ENCODE measurements at places on chromosomes 3 and 15.

GRCh38 chr15:52280326-52281084, 15.1 kb downstream of the MYO5C start:
- DNase-seq, result no peak

GRCh38 chr3:150545419-150546225, 674 bp downstream of the SERP1 start:
- peak; percentile 47 for DNase-seq

DNA sequence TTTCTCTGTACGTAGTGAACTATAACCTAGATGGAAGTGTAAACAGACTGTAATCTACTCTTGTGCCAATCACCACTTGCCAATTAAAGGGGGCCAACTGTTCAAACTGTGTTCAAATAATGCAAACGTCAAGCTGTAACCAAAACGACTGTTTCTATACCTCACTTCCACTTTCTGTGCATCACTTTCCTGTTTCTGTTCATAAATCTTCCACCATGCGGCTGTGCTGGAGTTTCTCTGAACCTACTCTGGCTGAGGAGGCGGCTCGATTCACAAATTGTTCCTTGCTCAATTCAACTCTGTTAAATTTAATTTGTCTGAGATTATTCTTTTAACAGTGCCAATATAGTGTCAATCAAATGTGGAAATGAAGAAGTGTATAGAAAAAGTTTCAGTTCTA, 206.7 kb upstream of the TBC1D5 start:
- DNase-seq, result peak; percentile 22

DNA sequence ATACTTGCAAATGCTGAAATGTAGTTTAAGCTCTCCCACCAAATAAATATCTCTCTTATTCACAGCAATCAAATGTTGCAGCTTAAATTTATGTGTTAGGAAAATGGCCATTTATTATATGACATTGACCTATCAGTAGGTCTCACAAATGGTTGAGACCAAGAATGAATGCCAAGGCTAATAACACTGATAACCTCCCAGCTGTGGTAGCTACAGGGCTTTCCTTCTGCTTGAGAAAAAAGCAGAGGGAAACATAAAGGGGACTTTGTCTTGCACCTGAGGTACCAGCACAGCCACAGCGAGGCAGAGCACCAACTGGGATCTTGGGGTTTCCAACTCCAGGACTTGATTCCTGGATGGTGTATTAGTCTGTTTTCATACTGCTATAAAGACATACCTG, 73.1 kb upstream of the TTC14 start:
- no peak for DNase-seq

DNA sequence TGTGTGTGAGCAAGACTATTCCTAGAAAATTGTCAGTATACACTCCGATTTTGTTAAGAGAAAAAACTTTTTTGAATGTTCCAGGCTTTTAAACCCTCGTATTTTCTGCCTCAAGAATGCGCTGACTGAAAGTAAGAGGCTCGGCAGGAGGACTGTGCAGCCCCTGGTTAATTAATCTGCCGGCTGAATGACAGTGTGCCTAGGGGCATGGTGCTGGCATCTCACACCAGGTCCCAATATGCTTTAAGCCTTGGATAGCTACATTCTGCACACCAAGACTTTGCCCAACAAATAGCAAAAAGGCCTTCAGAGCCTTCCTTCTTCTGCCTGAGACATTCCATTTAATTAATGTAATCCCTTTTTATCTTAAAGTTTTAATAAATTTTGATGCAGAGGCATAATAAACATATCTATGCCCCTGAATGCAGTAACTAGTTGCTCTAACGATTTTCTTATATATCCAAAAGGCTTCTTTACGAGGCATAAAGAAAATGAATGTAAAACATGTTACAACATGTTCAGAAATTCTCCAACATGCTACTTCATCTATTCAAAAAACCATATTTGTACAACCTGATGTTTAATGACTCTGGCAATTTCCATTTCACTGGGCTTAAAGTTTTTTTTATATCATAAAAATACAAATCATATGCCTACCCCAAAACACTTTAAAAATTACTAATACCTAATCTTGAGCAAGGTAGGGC, 37.9 kb downstream of the DPH6 start:
- no peak for DNase-seq

DNA sequence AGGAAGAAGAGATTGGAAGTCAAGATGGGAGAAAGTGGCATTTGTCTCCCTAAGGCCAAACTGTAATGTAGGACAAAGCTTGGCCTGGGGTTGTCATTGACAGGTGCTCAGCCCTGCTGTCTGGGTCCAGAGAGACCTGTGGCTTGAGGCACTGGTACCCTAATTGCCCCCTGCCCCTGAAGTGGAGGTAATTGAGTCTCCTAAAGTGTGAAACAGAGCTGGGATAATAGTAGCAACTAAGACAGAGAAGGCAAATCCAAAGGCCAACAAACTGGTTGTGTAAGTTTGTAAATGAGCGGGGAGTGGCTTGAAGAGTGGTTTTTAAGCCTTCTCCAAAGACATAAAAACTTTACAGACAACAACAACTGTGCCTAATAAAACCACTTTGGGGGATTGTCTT, 264.2 kb upstream of the ROPN1 start:
- DNase-seq, result no peak

DNA sequence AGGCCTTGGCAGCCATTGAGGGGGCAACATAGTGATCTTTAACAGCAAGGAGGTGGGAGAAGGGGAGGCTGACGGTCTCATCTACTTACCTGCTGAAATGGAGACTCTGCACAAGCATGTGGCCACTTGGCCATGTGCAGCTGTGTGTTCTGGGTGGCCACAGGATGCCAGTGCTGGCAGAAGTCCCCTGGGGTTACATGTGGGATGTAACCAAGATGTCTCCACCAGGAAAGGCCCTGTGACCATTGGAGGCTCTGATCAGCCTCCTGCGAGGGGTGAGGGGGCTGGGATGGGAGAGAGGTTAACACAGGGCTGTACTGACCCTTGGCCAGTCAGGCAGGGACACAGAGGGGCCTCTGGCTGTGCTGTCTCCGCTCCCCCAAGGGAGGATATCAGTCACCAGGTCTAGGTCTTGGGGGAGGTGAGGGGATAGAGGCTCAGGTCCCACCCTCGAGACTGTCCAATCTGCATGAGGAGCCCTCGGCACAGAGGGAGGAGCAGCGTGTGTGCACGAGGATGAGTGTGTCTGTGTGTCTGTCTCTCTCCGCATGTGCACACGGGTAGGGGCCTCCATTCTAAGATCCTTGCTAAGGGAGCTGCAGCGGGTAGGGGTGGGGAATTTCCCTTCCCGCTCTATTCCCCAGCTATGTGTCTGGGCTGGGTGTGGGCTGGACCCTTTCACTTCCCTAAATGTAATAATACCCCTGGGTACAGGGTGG, 19.5 kb downstream of the PRKCD start:
- no peak for DNase-seq

DNA sequence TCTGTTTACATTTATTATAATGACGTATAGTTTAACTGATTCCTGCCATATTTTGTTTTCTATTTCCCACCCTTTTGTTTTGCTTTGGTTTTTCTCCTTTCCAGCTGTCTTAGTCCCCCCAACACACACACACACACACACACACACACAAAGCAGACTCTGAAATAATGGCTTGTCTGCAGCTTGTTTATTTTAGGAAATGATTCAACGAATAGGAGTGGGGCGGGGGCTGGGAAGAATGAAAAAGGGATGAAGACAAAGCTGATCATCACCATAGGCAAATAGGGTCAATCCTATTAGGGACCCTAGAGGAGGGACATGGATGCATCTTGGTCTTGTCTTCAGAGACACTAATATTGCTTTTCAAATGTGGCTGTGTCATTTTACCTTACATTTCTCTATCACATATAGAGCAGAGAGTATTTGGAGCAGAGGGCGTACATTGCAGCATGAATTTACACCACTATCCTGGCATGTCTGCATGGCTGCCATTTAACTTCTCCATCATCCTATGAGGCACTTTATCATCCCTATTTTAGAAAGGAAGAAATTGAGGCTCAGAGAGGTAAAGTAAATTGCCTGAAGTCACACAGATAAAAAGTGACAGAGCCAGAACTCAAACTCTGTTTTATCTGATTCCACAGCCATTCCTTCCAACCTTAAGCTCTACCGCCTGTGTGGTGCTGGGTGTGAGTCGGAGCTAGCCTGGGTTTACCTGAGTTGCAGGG, 147.2 kb upstream of the TPM1 start:
- DNase-seq, result no peak

DNA sequence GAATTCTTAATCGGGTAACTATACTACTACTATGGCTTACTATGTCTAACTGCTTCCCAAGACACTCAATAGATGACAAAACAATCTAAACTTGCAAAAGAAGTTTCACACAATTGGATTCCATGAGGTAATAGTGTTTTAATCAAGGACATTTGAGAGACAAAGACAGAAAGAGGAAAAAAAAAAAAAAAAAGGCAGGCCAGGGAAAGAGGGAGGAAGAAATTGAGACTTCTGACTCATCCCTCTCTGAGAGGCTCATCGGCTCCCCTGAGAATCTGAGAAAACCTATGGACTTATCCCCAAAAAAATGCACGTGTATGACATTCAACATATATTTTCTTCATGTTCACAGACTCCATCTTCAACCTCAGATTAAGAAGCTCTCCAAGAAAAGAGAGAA, 61.0 kb downstream of the SCAPER start:
- no peak for DNase-seq

DNA sequence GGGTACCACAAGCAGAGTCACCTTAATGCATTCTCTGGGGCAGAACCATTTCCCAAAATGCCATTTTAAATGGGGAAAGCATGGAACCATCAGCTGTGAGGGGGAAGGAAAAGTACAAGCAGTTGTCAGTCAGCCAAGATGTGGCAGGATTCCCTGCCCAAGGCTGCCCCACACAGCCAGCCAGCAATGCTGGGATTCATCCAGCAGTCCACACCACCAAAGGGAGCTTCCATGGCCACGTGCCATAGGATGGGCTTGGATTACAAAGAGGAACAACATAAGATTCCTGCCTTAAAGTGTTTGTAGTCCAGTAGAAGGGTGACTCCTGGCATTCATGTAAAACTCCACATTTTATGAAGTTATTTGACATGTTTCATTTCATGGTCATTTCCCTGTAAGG, 233.3 kb downstream of the SHOX2 start:
- no peak for DNase-seq

GRCh38 chr3:115092220-115092791, 54.8 kb downstream of the ZBTB20 start:
- DNase-seq, result peak; percentile 60

- DNase-seq, result no peak
These were observed 925.9 kb downstream of the IGSF11 start for GRCh38 chr3:118108769-118109168.

DNA sequence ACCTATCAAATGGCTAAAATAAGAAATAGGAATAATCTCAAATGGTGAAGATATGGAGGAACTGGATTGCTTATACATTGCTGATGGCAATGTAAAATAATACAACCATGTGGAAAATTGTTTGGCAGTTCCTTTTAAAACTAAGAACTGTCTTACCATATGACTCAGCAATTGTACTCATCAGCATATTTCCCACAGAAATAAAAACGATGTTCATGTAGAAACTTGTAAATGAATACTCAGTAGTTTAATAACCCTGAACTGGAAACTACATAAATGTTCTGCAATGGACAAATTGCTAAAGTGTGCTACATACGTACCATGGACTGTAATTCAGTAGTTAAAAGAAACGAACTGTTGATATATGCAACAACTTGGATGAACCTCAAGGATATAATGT, 253.9 kb upstream of the RBMS3 start:
- DNase-seq, result no peak

DNA sequence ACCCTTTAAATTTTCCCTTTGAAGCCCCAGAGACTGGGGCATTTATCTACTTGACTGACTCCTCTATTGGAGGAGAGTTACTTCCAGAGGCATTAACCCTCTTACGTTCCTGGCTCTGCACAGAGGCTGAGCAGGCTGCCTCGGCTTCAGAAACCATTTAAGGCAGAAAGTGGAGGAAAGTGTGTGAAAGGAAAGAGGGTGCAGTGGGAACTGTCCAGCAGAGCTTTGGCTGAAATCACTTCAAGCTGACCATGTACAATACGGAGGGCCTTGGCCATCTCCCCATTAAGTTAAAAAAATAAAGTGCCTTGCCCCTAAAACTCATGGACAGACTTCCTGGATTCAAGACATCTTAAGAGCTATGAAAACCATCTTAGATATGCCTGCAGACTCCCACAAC, 238.7 kb downstream of the SV2B start:
- DNase-seq, result no peak

GRCh38 chr3:57646723-57647122, 46.2 kb downstream of the DENND6A start:
- DNase-seq, result no peak

DNA sequence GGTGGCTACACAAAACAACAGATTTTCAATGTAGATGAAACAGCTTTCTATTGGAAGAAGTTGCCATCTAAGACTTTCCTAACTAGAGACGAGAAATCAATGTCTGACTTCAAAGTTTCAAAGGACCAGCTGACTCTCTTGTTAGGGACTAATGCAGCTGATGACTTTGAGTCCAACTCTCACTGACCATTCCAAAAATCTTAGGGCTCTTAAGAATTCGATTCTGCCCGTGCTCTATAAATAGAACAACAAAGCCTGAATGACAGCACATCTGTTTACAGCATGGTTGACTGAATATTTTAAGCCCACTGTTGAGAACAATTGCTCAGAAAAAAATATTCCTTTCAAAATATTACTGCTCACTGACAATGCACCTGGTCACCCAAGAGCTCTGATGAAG, 202.4 kb upstream of the PRICKLE2 start:
- no peak for DNase-seq

DNA sequence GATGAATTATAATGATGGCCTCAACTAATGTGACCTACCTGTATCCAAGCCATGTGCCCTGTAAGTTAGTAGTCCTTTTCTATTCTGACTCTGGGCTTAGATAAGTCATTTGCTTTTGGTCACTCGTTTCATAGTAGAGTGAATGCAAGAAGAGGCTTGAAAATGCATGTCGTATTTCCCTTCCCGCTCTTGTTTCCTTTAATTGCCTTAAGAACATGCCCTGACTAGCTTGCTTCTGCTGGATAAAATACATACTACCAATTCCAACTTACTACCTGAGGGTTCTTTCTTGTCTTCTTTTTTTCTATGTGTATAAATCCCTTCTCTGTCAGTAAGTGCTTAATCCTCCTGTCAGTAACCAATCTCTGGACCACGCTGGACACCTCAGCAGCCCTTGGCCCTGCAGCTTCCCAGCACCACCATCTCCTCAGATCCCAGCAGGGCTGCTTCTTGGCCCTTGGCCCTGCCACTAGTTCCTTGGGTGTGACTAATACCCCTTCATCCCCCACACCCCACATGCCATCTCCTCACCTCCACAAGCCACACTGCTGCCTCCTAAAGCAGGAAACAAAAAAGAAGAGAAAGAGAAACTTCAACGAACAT, 771.7 kb downstream of the IGSF11 start:
- no peak for DNase-seq

Measured in GDM1 (cell line).